Caco-2 (cell line): ENCODE measurements at places on chromosomes 11 and 22. TPM values are rescaled to one million over a fixed set of nuclear protein-coding genes. Genes with fewer than 3 reads are reported as not detected.

The OR10D3 gene
- total RNA-seq: not detected in 2 replicates

DNA sequence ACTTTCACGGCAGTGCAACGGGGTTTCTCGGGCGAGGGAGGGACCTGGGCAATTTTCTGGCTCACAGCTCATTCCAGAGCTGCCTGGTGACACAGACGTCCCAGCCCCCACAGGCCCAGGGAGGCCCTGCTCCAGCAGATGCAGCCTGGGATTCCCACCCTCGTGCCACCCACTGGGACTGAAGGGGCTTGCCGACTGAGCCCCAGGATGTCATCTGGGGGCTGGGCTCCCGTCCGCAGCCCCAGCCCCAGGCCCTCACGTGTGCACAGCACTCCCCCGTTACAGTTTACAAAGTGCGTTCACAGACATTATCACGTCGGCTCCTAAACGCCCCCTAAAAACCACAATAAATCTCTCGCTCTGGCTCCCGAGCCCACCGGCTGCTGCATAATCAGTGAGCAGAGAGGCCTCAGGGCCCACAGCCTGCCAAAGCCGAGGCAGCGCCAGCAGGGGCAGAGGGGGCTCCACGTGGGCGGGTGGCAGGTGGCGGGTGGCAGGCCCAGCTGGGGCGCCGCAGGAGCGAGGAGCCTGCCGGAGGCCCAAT, 76.9 kb upstream of the TCF20 start:
- no peak for DNase-seq

- peak; percentile 19 for DNase-seq
Measured at GRCh38 chr22:37169947-37170688, 17.9 kb downstream of the C1QTNF6 start.

- DNase-seq: no peak
Measured at GRCh38 chr11:123545726-123546270, 108.6 kb downstream of the SCN3B start.

GRCh38 chr11:125297346-125297915, 132.9 kb downstream of the PKNOX2 start:
- no peak for DNase-seq
